Osteoblast (primary cell): ENCODE measurements at places on chromosomes 5 and 9. TPM values are rescaled to one million over a fixed set of nuclear protein-coding genes. Genes with fewer than 3 reads are reported as not detected.

Gene ADAMTSL1
- total RNA-seq, result 54.3 and 70.1 TPM in 2 replicates

Gene MAN1B1
- 94.1 and 103 TPM in 2 replicates for total RNA-seq

Gene SLC25A2
- 0.36 and 0.59 TPM in 2 replicates for total RNA-seq

GRCh38 chr5:169256191-169256590 is 44.7 kb downstream of the SLIT3 start:
- H3K36me3 ChIP-seq, result no peaks in the 10 kb centered on the region
- H3K4me3 ChIP-seq, result no peak overlapping the region
- peaks cover 16% of the 10 kb centered on the region for H3K4me1 ChIP-seq
- no peaks in the 10 kb centered on the region for H3K27me3 ChIP-seq
- DNase-seq, result no peak

- H3K27me3 ChIP-seq, result peaks cover 3% of the 10 kb centered on the region
- H3K36me3 ChIP-seq, result no peaks in the 10 kb centered on the region
- DNase-seq, result no peak
- H3K4me1 ChIP-seq, result no peaks in the 10 kb centered on the region
- no peak overlapping the region for H3K4me3 ChIP-seq
These were observed 39.1 kb upstream of the RANBP6 start for GRCh38 chr9:6054280-6055099.

- no peak overlapping the region for H3K4me3 ChIP-seq
- no peaks in the 10 kb centered on the region for H3K4me1 ChIP-seq
- no peak overlapping the region for H3K27ac ChIP-seq
- no peaks in the 10 kb centered on the region for H3K27me3 ChIP-seq
These were observed 225.7 kb downstream of the ASTN2 start for GRCh38 chr9:117189121-117189520.

DNA sequence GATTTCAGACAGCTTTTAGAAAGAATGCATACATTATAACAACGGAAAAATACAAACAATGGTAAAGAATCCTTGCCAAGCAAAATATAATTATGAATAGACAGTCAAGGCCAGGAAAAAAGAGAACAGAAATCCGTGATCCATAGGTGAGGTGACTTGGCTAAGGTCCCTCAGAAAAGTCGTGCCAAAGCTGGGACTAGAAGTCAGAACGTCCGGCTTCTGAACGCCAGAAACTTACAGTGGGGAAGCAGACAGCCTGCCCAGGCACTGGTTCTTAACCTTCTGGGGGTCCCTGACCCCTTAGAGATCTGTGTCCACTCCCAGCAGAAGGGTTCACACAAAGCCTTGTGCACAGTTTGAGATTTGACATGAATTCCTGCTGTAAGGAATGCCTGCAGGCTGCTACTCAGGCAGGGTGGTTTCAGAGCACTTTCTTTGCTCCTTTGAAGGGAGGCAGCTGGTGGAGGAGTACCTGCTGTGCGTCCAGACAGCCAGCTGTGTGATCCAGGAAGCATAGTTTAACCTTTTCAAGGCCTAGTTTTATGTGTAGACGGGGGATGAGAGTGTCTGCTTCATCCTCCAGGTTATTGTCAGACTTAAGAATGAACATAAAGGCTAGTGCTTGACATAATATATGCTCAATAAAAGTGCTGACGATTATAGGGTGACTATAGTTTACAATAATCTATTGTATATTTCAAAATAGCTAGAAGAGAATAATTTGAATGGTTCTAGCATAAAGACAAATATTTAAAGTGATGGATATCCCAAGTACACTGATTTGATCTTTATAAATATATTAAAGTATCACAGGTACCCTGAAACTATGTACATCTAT is 852 bp downstream of the ARHGEF37 start:
- H3K27me3 ChIP-seq, result no peaks in the 10 kb centered on the region
- no peak for DNase-seq
- peak overlapping the region; percentile 76 for H3K4me3 ChIP-seq
- H3K27ac ChIP-seq, result no peak overlapping the region
- H3K36me3 ChIP-seq, result no peaks in the 10 kb centered on the region
- H3K4me1 ChIP-seq, result peaks cover 8% of the 10 kb centered on the region

- no peaks in the 10 kb centered on the region for H3K36me3 ChIP-seq
- peaks cover 40% of the 10 kb centered on the region for H3K4me1 ChIP-seq
- no peaks in the 10 kb centered on the region for H3K27me3 ChIP-seq
- DNase-seq, result peak; percentile 55
- H3K4me3 ChIP-seq, result no peak overlapping the region
These were observed 1.9 kb upstream of the SPDL1 start for GRCh38 chr5:169581580-169582227.

GRCh38 chr5:10762776-10763500 is 1.9 kb upstream of the DAP start:
- H3K36me3 ChIP-seq, result no peaks in the 10 kb centered on the region
- H3K27me3 ChIP-seq, result peaks cover 4% of the 10 kb centered on the region
- H3K27ac ChIP-seq, result no peak overlapping the region
- H3K4me1 ChIP-seq, result peaks cover 13% of the 10 kb centered on the region

- H3K4me3 ChIP-seq, result peak overlapping the region; percentile 58
- DNase-seq, result peak; percentile 88
- H3K27ac ChIP-seq, result peak overlapping the region; percentile 71
- H3K36me3 ChIP-seq, result no peaks in the 10 kb centered on the region
- peaks cover 17% of the 10 kb centered on the region for H3K4me1 ChIP-seq
These were observed 64.9 kb upstream of the ECM2 start for GRCh38 chr9:92600462-92601261.

DNA sequence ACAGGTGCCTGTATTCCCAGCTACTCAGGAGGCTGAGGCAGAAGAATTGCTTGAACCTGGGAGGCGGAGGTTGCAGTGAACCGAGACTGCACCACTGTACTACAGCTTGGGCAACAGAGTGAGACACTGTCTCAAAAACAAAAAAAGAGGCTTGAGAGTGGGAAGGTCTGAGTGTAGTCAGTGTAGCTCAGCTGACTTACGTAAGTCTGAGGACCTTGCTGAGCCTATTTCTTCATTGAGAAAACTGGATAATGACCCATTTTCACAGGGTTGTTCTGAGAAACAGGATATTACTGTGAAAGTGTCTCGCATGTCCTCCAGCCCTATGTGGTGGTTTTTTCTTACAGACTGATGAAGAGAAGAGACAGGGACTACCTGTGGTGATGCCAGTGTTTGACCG is 66.7 kb downstream of the WDR41 start:
- no peak overlapping the region for H3K4me3 ChIP-seq
- no peak overlapping the region for H3K27ac ChIP-seq
- no peak for DNase-seq
- no peaks in the 10 kb centered on the region for H3K27me3 ChIP-seq

GRCh38 chr9:130638284-130639123 is 25.9 kb upstream of the PRDM12 start:
- H3K36me3 ChIP-seq, result peaks cover 24% of the 10 kb centered on the region
- H3K4me1 ChIP-seq, result no peaks in the 10 kb centered on the region
